ENCODE measurements at places on chromosomes 4 and X. TPM values are rescaled to one million over a fixed set of nuclear protein-coding genes. Genes with fewer than 3 reads are reported as not detected.

PDE6B gene
- total RNA-seq: 4.1 TPM

DGKK gene
- not detected for total RNA-seq

MID1 gene
- total RNA-seq: 6.3 TPM

HSFX2 gene
- total RNA-seq: 1.1 TPM

SH3RF1 gene
- total RNA-seq: 10.3 TPM

ZNF732 gene
- 0.12 TPM for total RNA-seq

CC2D2A gene
- total RNA-seq: 8.8 TPM

NR3C2 gene
- total RNA-seq: 28.6 TPM

SGMS2 gene
- 14.3 TPM for total RNA-seq

MAGEA2 gene
- total RNA-seq: not detected

Measured in heart right ventricle (tissue), 16 donors.